ENCODE measurements at places on chromosomes 16 and 17. TPM values are rescaled to one million over a fixed set of nuclear protein-coding genes. Genes with fewer than 3 reads are reported as not detected.

ALOX15 gene
- total RNA-seq = not detected

AANAT gene
- total RNA-seq = not detected

TBC1D3C gene
- total RNA-seq = not detected

CORO1A gene
- total RNA-seq = 10.8 TPM

DOC2B gene
- total RNA-seq = 38.1 TPM

DPEP3 gene
- not detected for total RNA-seq

PARD6A gene
- total RNA-seq = 12.1 TPM

TNFRSF17 gene
- not detected for total RNA-seq

Measured in kidney epithelial cell (primary cell).